ENCODE measurements at places on chromosomes 6 and 20. TPM values are rescaled to one million over a fixed set of nuclear protein-coding genes. Genes with fewer than 3 reads are reported as not detected.

DNA sequence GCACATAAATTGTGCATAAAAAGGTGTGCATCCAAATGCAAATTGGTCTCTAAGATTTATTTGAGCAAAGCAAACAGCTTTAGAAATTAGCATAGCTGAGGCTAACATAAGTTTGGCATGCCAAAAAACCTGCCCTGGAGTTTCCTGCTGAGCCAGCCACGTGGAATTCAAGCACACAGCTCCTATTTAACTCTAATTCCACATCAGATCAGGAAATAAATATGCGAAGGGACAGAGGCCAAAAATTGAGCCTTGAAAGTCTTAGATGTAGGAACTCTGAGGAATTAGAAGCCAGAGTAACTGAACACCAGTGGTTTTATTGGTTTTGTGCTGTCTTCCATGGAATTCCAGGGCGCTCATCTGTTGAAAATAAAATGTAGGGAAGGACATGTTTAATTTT is 19.6 kb downstream of the SOBP start:
- no peak overlapping the region for H3K4me3 ChIP-seq
- no peak overlapping the region for H3K27ac ChIP-seq
- no peaks in the 10 kb centered on the region for H3K36me3 ChIP-seq
- DNase-seq = no peak

- H3K36me3 ChIP-seq = no peaks in the 10 kb centered on the region
- no peak overlapping the region for H3K4me3 ChIP-seq
- no peak for DNase-seq
- no peaks in the 10 kb centered on the region for H3K4me1 ChIP-seq
- H3K27ac ChIP-seq = no peak overlapping the region
Measured at GRCh38 chr6:92715991-92716390, 703.4 kb downstream of the EPHA7 start.

HLA-DPA1 gene
- total RNA-seq = 41.3 TPM

- DNase-seq = no peak
- H3K4me3 ChIP-seq = no peak overlapping the region
- no peak overlapping the region for H3K27ac ChIP-seq
- H3K4me1 ChIP-seq = no peaks in the 10 kb centered on the region
Measured at GRCh38 chr6:100172322-100172713, 178.3 kb upstream of the MCHR2 start.

ENPP5 gene
- total RNA-seq = 0.49 TPM

GRCh38 chr6:157008568-157008967 is 231.4 kb downstream of the ARID1B start:
- no peak overlapping the region for H3K4me3 ChIP-seq
- H3K4me1 ChIP-seq = no peaks in the 10 kb centered on the region
- no peak overlapping the region for H3K27ac ChIP-seq
- DNase-seq = no peak
- no peaks in the 10 kb centered on the region for H3K36me3 ChIP-seq
- H3K27me3 ChIP-seq = no peaks in the 10 kb centered on the region

DNA sequence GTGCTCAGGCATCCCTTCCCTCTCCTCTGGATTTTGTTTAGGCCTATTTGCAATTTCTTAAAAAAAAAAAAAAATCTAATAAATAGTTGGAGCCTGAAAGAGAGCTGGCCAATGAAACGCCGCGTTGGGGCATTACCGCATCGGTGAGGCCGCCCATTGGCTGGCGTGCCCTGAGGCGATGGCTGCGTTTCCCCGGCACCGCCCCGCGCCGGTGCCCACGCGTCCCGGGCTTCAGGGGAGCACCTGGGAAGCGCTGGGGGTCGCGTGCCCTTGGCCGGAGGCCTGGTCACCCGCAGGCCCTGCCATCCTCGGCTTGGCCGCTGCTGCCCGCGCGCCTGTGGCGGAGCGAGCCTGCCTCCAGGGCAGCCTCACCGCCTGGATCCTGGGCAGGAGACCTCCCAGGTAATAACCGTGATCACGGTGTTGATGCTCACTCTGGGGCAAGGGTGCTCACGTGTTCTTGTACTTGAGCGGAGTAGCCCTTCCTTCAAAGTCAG is 155.4 kb downstream of the NRN1 start:
- no peak overlapping the region for H3K27ac ChIP-seq
- no peaks in the 10 kb centered on the region for H3K4me1 ChIP-seq
- DNase-seq = no peak
- peaks cover 21% of the 10 kb centered on the region for H3K27me3 ChIP-seq
- H3K36me3 ChIP-seq = no peaks in the 10 kb centered on the region

DNA sequence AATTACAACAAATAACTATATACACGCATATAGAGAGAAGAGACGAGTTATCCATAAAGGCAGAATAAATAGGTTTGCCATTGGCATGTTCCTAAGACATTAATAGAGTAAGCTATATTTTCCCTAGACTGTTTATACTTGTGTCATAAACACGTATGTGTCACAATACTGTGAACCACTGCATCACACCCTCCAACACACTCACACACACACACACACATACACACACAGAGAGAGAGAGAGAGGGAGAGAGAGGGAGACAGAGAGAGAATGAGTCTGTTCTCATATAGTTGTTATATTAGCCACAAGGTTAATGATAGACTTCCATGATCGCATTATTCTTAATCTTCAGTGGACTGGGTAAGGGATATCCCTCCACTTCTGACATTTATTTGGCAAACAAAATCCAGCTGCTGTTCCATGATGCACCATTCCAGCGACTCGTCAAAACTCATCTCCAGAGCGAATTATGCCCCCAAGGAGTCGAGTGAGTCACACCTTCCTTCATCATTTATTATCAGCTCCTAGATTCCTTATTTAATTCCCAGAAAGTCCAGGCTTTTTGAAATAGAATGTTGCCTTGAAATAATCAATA is 82.8 kb upstream of the HIVEP1 start:
- no peak for DNase-seq
- no peak overlapping the region for H3K4me3 ChIP-seq
- H3K27ac ChIP-seq = no peak overlapping the region
- no peaks in the 10 kb centered on the region for H3K36me3 ChIP-seq
- H3K4me1 ChIP-seq = no peaks in the 10 kb centered on the region

DNA sequence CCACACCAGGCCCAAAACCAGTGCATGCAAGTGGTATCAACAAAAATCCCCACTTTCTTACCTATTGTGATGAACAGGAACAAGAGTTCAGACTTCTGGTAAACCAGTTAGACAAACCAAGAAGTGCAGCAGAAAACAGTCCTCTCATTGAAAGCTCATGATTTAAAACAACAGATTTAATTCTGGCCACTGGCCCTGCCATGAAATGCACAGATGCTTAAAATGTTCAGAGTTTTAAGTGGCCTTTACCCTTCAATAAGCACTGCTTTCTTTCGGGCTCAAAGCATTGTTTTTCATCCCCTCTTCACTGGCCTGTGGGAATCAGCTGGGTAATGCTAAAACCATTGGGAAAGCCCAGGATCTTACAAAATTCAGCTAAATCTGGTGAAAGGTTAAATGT is 102.4 kb upstream of the ISM1 start:
- H3K27ac ChIP-seq = no peak overlapping the region
- H3K27me3 ChIP-seq = no peaks in the 10 kb centered on the region
- H3K4me3 ChIP-seq = no peak overlapping the region

BMP7 gene
- 5.4 TPM for total RNA-seq

DNA sequence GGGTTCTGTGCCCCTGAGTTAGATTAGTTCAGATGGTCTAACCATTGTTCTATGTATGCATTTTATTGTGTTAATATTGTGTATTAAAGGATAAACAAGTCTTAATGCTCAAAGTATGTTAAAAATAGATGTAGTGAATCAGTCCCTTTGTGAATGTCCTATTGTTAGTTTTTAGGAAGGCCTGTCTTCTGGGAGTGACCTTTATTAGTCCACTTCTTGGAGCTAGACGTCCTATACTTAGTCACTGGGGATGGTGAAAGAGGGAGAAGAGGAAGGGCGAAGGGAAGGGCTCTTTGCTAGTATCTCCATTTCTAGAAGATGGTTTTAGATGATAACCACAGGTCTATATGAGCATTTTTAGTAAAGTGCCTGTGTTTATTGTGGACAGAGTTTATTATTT is 12.3 kb upstream of the HMGN4 start:
- H3K4me1 ChIP-seq = no peaks in the 10 kb centered on the region
- no peaks in the 10 kb centered on the region for H3K27me3 ChIP-seq
- no peak overlapping the region for H3K4me3 ChIP-seq

DNA sequence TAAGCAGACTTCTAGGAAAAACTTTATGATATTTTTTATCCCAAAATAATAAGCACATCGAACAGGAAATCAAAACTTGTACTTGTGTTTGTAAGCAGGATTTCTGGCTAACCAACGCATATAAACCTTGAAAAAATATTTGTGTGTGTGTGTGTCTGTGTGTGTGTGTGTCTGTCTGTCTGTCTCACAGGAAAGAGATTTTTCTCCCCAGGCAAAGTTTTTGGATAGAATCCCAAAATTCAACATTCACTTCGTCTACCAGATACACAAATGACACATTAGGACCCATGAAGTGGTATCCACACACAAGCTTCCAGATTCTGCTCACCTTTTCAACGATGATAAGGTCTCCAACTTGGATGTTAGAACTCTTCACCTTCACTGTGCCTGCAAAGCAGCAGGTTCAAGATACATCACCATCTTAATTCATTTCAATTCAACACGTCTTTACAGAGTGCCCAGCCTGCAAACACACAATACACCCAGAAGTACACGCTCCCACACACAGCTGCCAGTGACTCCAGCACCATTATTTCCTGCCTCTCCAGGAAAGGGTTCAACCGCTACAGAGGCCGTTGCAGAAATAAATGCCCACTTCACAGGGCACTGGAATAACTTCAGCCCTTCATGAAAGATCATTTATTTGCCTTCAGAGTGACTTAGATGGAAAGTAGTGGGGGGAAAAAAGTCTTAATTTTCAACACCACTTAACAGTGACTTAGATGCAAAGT is 70.9 kb downstream of the ATP9A start:
- H3K36me3 ChIP-seq = no peaks in the 10 kb centered on the region
- H3K27ac ChIP-seq = no peak overlapping the region
- DNase-seq = no peak
- H3K4me3 ChIP-seq = no peak overlapping the region

- peaks cover 36% of the 10 kb centered on the region for H3K4me1 ChIP-seq
- peak overlapping the region; percentile 70 for H3K27ac ChIP-seq
- no peak for DNase-seq
- H3K36me3 ChIP-seq = peaks cover 36% of the 10 kb centered on the region
- H3K27me3 ChIP-seq = no peaks in the 10 kb centered on the region
- no peak overlapping the region for H3K4me3 ChIP-seq
Measured at GRCh38 chr20:25297141-25297905, 49.4 kb downstream of the PYGB start.

DNA sequence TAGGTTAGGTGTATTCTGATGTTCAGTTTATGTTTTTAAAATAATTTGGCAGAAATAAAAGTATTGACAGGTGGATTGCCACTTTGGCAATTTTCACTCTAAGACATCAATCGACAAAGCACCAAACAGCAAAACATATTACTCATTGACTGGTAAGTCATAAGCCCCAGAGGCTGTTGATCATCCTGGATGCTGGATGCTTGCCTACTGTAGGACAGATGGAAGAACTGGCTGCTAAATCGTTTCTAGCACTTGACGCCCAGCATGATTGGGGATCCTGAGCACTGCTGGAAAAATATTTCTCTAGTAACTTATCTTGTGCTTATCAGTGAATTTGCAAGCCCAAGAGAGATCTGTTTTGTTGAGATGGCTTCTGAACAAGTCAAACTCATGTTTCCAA is 1001.9 kb upstream of the FLRT3 start:
- DNase-seq = no peak
- H3K27ac ChIP-seq = peak overlapping the region; percentile 17
- no peak overlapping the region for H3K4me3 ChIP-seq

BTNL2 gene
- total RNA-seq = not detected

GRCh38 chr6:149840345-149841075 is 23.6 kb downstream of the LRP11 start:
- no peak overlapping the region for H3K4me3 ChIP-seq
- H3K27ac ChIP-seq = no peak overlapping the region
- H3K36me3 ChIP-seq = no peaks in the 10 kb centered on the region
- DNase-seq = peak; percentile 81
- H3K4me1 ChIP-seq = no peaks in the 10 kb centered on the region

DNA sequence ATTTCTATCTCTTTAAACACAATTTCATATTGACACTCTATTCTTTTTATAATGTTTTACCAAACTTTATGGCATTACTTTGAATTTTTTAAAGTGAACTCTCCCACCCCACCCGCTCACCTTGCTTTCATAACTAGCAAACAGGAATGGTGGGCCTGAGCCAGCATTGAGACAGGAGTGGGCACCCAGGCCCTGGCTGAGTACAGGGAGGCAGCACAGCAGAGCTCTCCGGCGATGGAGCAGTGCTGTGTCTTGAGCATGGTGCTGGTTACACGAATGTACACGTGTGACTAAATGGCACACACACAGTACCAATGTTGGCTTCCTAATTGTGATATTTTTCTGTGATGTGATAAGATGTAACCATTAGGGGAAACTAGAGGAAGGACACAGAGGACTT is 4.5 kb downstream of the CST11 start:
- H3K4me3 ChIP-seq = no peak overlapping the region
- H3K36me3 ChIP-seq = no peaks in the 10 kb centered on the region
- no peak overlapping the region for H3K27ac ChIP-seq
- peaks cover 50% of the 10 kb centered on the region for H3K4me1 ChIP-seq
- no peaks in the 10 kb centered on the region for H3K27me3 ChIP-seq

RNF144B gene
- 7.5 TPM for total RNA-seq

Measured in sigmoid colon (tissue), 7 donors.